NCI-H2081 treated with DMSO at 0.1 percent for 48 hours (cell line): ENCODE measurements at places on chromosomes 2 and 18.

- DNase-seq = no peak
Observed at GRCh38 chr2:239770246-239770639, 254.9 kb downstream of the NDUFA10 start.

DNA sequence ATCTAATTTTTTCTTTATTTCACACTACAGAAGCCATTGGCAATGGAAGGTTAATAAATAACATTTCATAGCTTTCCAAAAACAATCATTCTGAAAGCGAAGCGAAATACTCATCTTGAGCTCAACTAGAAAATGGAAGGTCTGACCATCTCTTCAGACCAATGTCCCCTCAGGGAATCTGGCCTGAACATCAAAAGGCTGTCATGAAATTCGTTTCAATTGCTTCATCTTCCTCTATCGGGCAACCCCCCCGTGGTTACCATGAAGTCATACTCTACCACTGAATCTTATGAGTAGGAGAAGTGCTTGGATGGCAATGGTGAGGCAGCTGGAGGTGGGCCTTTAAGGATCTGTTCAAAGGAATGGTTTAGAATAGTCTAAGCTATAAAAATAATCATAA, 22.9 kb upstream of the CYTIP start:
- no peak for DNase-seq

DNA sequence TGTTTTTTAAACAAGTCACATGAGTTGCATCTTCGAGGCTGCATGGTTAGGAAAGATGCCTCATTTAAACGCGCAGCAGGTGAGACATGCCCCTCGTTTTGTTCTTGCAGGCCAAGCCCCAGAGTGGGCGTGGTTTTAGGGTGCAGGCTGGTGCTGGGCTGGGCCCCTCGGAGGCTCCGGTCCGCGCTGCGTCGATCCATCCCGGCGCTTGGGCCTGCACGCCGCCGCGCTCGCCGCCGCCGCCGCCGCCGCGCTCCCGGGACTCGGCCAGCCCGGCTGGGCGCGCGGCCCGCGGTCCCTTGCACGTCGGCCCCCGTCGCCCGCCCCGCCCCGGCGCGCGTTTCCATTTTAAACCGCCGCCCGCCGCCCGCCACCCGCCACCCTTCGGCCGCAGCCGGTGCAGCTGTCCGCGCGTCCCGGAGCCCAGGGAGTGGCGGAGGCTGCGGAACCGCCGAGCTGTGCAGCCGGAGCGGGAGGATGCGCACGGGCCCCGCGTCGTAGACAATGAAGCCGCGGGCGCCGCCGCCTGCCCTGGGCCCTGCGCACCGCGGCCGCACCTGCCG, 175.5 kb downstream of the AGAP1 start:
- DNase-seq = no peak

DNA sequence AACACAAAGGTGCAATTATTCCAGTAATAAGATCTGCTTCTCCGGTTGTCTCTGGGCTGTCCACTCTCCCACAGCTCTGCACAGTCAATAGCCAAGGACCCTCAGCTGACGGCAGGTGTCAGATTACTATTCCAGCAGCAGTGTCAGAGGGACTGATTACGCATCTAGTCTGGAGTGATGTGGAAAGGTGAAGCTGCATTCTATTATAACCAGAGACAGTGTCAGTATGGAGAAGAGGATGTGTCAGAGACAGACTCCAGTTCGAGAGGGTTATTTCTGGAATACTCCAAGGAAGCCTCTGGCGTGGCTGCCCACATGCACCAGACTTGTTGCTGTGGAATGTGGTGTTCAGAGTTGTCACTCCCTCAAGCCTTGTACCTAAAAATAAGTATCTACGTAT, 163.6 kb upstream of the TMEM200C start:
- no peak for DNase-seq

DNA sequence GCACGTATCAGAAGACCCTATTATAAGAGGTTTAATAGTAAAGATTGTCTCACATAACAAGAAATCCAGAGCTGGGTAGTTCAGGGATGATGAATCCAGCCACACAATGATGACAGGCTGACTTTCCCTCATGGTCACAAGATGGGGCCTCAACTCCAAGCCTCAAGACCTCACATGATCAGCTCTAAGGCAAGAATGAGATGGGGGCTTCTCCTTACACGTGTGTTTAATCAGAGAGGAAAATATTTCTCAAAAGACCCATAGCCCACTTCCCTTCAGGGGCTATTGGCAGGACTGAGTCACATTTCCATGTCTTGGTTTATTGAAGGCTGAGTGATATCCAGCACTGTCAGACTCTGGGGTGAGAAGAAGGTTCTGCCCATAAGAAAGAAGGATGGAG, 100.2 kb upstream of the FOSL2 start:
- no peak for DNase-seq

DNA sequence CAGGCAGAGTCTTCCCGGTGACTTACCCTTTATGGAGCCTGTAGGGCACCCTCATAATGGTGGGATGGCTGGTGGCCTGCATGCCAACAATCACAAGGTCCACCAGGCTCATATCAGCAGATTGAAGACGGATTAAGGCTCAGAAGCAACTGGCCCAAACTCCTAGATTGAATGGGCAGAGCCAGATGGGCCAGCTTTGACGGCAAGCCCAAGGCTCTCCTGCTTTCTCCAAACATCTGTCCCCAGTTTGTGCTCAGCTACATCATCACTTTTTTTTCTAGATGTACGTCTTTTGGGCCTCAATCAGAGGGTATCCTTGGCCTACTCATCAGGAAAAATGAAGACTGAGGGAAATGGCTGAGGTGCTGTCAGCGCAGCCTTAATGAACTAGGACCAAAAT, 114.6 kb downstream of the VIT start:
- DNase-seq = no peak

DNA sequence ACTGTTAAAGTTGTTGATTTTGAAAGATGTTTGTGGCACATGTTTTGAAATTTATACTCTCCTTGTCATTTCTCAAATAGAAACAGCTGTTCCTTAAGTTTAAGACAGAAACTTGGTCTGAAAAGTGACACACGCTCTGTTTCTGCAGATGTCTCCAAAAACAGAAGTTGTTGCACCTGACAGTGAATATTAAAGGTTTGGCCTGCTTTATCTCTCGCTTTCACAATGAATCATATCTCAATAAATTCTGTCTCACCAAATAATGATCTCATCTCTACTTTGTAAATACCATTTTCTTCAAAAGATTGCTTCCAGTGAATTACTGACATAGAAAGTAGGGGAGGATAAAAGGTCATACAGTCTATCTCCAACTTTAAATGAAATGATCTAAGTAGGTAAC, 294.9 kb upstream of the SYT4 start:
- DNase-seq = no peak

DNA sequence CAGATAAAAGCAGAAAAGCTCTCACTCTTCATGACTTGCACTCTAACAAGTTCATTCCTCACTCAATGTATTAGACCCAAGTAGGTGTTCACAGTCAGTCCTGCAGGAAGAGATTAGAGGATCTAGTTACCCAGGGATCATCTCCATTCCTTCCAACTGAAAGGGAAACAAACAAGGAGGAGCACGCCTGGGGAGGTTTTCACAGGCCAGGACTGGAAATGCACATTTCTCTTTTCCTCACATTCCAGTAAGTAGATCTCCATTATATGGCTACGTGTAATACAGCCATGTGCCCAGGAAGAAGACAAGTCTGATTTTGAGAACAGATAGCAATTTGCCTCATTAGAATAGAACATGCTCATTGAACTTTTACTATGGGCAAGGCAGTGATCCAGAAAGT, 1132.2 kb upstream of the FAM98A start:
- no peak for DNase-seq

DNA sequence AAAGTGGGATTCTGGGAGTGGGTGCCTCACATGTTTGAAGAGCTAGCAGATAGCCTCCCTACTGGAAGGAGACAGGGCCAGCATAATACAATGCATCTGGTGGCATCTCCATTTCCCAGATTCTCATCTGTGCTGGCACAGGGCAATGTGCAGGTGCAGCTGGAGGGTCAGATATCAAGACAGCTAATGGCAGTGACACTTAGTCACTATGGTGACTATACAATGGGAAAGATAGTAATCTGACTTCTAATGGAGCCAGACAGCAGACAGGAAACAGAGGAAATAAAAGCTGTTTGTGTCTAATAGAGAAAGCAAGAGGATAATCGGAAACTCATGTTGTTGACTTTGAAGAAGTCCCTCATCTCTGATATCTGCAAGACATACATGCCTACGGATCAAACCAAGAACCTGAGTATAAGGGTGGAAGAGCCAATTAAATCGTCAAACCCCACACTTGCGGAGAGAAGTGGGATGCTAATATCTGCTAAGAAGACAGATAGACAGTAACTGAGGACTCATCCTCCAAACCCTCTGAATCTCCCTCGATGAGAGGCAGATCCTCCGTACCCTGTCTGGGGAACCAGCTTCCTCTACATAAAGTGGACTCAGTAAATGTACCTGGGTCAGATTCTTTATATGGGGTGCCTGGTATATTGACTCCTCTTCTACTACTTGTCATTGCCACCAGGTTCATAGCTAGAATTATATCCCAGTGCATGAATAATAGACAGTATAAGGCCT, 692.7 kb downstream of the SOCS6 start:
- DNase-seq = no peak

GRCh38 chr18:24176727-24177416, 38.0 kb downstream of the CABYR start:
- DNase-seq = peak; percentile 5

DNA sequence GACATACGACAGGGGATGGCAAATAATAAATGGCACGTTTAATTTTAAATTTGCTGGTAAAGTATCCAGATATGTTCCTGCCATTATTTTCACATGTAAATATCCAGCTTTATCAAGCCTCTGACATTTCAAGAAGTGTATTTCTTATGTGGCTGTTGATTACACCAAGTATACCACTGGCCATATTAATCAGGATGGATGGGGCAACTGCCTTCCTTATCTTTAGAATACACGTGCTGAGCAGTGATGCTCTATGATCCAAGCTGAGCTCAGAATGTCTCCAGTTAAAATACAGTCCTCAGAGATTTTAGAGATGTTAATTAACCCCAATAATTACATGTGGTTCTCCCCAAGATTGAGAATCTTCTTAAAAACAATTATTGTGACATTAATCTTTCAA, 38.3 kb upstream of the RAPGEF4 start:
- DNase-seq = no peak

- no peak for DNase-seq
Observed at GRCh38 chr2:207330912-207331311, 165.2 kb upstream of the KLF7 start.

- DNase-seq = no peak
Observed at GRCh38 chr2:63846487-63846886, 4.8 kb downstream of the UGP2 start.

GRCh38 chr2:150126143-150126740, 361.2 kb downstream of the RND3 start:
- DNase-seq = no peak

- DNase-seq = no peak
Observed at GRCh38 chr2:44071454-44072046, 75.8 kb upstream of the LRPPRC start.

DNA sequence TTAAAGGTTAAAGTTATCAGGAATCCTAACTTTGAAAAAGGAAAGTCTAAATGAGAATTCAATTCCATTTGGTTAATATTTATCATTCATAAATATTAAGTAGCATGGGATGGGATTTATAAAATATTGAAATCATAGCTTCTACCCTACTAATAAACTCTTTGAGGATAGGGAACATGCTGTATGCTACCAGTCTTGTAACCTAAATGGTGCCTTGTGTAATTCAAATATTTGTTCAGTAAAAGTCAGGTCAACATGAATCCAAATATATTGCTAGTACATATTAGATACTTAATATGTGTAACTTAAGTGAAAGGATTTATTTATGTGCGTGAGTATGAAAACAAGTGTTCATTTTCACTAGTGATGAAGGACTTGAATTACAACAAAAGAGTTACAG, 94.1 kb downstream of the CAMKMT start:
- no peak for DNase-seq

DNA sequence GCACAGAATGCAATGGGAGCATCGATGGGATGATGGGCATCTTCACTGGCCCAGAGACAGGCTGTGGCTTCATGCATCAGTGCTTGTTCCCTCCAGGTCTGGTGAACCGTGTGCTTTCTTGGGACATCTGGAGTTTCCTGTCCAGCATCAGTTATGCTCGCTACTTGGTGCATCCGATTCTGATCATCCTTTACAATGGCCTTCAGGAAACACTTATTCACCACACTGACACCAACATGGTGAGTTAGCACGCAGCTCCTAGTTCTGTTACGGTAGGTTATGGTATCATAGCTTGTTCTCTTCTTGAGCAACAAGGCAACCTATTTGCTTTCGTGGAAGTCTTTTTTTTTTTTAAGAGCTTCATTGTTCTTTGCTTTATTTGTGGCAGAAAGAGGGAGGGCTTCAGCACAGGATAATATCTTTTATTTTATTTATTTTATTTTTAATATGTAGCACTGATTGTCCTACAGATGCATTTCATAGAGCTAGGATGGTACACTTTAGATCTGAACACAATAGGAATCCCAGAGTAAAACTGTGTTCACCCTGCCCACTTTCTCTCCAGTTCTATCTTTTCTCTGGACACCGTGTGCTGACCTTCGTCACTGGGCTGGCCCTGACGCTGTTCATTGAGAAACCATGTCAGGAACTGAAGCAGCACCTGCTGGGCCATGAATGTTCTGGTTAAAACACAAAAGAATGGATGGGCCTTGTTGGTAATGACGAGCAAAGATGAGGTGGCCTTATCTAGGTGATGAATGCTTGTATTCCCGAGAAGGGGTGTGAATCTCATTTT, 71.2 kb upstream of the SEC11C start:
- DNase-seq = no peak
